ENCODE measurements at places on chromosomes 7 and 10. TPM values are rescaled to one million over a fixed set of nuclear protein-coding genes. Genes with fewer than 3 reads are reported as not detected.

DNA sequence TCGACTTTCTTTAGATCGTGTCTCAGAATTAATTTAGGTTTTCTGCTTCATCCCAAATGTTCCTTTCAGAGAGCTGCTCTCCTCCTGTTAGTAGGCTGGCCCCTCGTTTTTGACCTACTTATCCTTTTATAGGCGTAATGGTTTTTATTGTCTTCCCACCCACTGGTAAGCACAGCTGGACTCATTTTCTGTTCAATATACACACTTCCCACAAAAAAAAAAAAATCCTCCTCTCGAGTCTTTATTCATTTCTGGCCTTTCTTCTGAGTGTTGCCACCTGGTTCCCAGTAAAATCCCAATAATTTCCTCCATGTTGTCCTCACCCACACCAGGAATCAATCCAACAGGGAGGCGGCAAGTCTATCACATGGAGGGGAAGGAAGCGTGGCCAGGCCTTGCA lies 970.2 kb upstream of the CELF2 start:
- DNase-seq = no peak

DNA sequence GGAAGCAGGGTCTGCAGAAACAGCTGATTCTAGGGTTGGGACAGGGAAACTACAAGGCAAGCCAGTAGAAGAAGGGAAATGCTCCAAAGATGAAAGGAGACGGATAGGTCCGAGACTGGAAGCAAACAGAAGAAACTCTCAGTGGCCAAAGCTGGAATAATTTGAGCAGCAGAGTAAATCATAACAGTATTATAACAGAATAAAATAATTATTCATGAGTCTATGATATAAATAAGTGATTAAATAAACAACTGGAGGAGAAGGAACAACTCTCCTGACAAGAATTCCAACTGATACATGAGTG lies 27.6 kb downstream of the EZH2 start:
- no peak for DNase-seq

- DNase-seq = no peak
Observed at GRCh38 chr7:28669330-28669729, 257.0 kb downstream of the CREB5 start.

DNA sequence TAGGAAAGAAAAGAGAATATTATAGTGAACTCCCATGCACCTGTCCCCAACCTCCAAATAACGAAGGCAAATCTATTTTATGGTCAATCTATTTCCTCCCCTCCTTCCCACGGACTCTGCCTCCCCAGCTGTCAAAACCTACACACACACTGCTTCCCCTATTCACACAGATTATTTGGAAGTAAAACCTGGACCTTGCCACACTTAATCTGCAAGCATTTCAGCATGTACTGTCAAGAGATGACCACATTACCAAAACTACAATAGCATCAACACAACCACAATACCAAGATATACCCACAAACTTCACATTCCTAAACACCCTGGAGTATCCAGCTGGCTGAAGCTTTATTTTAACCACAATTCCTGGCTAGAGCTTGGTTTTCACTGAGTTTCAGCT lies 27.8 kb upstream of the KCNK18 start:
- DNase-seq = no peak

DNA sequence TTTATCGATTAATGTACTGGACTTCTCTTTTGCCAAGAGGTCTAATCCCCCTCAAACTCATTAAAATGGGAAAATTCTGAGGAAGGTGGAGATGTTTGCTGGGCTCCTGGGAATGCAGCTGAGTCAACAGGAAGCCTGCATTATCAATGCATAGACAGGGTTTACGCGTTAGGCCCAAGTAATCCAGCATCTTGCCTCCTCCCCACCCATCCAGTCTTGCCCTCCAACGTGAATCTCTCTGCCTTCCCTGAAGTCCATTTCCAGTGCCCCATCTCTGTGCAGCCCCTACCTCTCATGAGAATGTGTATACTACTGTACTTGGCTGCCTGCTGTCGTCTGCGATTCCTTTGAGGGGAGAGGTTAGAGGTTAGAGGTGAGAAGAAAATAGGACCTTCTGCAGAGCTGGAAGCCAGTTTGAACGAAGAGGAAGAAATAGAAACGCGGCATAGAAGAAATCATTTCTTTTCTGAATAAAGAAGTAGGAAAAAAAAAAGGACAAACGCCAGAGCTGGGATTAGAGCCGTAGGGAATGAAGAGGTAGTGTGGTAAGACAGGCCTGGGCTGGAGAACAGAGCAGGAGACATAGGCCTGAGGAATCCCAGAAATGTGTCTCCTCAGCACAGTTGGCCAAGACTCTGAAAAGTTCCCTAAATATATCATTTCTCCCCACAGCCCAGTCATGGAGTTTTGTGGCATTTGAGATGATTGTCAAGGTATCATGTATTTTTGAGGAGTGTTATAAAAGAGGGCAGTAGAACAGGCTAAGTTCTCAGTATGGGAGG lies 75.6 kb downstream of the MYOF start:
- peak; percentile 74 for DNase-seq

DNA sequence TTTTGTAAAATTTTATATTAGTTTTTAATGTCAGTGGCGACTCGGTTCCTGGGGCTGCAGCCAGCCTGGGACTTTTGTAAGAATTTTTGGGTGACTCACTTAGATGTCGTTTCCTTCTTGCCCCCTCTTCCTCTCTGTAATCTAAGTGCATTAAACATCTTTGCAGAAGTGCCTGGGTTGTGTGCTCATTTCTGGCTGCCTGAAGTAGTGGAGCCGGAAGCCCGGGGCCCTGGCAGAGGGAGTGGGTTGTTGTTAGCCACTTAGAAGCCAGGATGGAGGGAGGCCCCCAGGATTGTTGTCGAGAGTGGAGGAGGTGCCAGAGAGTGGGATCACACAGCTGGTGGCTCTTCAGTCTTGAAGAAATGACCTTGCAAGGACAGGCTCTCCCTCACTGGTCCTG lies 11.0 kb upstream of the TRIM8 start:
- peak; percentile 70 for DNase-seq

GRCh38 chr7:71019706-71020105 lies 112.2 kb upstream of the GALNT17 start:
- no peak for DNase-seq

DNA sequence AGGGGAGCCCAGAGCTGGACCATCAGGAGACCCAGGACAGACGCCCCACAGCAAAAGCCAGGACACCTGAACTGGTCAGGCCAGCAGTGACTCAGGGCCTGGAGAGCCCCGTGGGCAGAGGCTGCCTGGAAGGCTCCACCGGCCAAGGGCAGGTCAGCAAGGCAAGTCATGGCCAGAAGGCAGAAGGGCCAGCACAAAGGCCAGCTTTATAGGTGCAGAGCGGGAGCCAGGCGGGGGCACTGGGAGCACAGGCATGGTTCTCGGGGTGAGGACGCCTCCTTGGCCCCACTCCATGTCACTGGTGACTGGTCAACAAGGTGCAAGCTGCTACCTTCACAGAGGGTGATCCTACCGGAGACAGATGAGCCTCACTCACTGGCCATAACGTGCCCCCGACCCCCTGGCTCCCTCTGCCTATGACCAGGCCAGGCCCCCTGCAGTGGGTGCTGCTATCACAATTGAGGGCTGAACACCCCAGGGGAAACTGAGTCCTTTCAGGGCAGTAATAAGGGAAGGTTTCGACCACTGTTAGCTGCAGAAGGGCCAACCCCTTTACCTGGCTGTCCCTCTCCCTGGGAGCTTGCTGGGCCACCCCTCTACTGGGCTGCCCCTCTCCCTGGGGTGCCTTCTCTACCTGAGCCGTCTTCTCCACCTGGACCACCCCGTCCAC lies 317.4 kb downstream of the PTPRN2 start:
- DNase-seq = no peak

GRCh38 chr10:122112625-122113160 lies 123.7 kb downstream of the TACC2 start:
- peak; percentile 97 for DNase-seq

- no peak for DNase-seq
Observed at GRCh38 chr10:77967611-77968022, 41.1 kb upstream of the DLG5 start.

DNA sequence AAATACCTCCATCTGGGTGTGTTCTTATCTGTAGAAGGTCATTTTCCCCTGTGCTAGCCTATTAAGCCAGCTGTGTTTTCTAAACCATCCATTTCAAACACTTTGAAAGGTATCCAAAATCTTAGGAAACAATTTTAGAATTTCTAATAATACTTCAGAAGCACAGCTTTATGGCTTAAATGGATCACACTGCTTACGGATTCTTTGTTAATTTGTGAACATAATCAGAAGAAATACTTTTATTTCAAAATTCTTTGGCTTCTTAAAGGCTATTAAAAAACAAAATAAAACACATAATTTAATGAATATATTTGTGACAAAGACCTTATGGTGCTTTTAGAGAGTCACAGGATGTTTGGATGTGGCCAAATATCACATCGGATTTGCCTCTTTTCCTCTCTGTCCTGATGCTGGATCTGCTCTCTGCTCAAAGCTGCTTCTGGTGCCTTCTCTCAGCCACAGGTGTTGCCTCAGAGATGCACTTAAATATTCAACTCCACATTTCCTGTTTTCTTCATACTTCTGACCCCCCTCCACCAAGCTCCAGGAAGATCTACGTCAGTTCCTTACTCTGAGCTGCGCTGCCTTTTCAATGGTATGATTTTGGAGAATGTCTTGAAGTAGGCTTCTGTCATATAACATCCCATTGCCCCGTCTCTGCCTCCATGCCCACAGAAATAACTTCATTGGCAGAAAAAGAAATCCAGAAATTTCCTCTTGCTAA lies 230.6 kb downstream of the MLLT10 start:
- DNase-seq = no peak

DNA sequence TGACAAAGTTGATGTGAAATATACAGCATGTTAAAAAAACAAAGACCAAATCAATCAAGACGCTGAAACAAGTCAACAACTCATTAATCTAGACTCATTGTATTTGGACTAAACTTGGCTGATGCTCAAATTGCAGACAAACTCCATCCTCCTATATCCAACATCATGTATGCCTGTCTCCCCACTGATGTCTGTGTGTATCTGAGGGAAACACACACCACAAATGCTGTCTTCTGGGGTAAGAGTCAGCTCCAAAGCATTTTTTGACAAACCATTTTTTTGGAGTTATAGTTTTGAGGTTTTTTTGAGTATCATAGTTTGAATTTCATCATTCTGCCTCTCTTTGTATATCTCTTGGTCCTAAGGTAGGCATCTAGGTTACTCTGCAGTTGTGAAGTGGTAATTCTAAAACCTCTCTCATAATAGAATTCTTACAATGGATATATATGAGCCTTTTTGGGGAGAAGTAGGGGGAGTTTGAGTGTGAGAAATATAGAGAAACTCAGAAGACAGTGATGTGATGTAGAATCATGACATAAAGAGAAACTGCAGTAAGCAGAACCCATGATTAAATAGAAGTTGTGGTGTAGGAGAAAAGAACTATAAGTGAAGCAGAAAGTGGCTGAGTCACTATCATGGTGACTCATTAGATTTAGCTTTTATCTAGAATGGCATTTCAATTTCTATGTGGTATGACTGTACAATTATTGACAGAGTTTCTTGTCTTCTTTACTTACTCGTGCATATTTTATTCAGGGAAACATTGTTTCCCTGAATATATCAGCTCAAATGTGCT lies 1531.1 kb upstream of the LRRTM3 start:
- DNase-seq = no peak

- DNase-seq = no peak
Observed at GRCh38 chr10:108787932-108788331, 1135.4 kb downstream of the XPNPEP1 start.

DNA sequence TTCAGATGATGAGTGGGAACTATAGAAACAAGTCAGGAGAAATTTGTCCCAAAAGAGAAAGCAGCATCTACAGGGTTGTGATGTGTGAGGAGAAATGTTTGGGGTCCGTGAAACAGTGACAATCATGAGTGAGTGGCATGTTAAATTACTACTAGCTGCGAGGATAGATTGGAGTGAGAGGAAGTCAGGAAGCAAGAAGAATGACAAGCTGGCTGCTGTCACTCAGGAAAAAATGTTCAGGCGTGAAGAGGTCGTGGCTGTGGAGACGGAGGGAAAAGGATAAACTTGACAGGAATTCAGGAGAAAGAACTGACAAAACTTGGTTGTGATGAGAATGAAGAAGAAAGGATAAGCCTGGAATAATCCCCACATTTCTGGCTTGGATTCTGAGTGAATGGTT lies 5.1 kb upstream of the ITPRID1 start:
- DNase-seq = no peak

- DNase-seq = no peak
Observed at GRCh38 chr7:39249635-39250152, 272.0 kb downstream of the POU6F2 start.

- DNase-seq = no peak
Observed at GRCh38 chr7:30678805-30679204, 3.5 kb downstream of the CRHR2 start.

GRCh38 chr7:29274146-29275017 lies 79.8 kb downstream of the CHN2 start:
- DNase-seq = no peak

DNA sequence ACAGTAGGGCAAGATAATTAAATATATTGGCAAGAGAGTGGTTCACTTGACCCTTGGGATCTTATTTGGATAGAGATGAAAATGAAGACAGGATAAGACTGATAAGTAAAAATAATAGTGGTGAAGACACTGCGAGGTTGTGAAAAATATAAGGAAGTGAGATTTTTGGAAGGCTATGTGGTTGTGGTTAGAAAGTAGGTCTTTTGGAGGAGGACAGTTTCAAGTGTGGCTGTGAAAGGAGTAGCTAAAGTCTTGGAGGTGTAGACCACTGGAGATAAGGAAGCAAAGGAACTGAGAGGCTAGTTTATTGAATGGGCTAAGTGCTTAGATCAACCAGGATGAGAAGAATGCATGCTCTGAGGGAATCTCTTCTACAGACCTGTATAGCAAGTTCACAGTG lies 11.2 kb downstream of the MIOS start:
- no peak for DNase-seq

- DNase-seq = peak; percentile 91
Observed at GRCh38 chr10:12710594-12711349, 290.7 kb downstream of the CCDC3 start.

CFAP70 gene
- total RNA-seq = 0.43 TPM

SGCE gene
- total RNA-seq = 92.8 TPM

PHF14 gene
- 29.0 TPM for total RNA-seq

C1GALT1 gene
- total RNA-seq = 13.9 TPM

STEAP1 gene
- total RNA-seq = 21.6 TPM

AGBL3 gene
- 1.3 TPM for total RNA-seq

AGAP4 gene
- total RNA-seq = 3.5 TPM

SLC26A5 gene
- not detected for total RNA-seq
